ENCODE measurements at places on chromosomes 2 and 18. TPM values are rescaled to one million over a fixed set of nuclear protein-coding genes. Genes with fewer than 3 reads are reported as not detected.

- no peak for DNase-seq
These were observed 9.6 kb downstream of the IL1B start for GRCh38 chr2:112827009-112827408.

- no peak for DNase-seq
These were observed 1366.3 kb upstream of the TMEFF2 start for GRCh38 chr2:193561054-193561453.

DNA sequence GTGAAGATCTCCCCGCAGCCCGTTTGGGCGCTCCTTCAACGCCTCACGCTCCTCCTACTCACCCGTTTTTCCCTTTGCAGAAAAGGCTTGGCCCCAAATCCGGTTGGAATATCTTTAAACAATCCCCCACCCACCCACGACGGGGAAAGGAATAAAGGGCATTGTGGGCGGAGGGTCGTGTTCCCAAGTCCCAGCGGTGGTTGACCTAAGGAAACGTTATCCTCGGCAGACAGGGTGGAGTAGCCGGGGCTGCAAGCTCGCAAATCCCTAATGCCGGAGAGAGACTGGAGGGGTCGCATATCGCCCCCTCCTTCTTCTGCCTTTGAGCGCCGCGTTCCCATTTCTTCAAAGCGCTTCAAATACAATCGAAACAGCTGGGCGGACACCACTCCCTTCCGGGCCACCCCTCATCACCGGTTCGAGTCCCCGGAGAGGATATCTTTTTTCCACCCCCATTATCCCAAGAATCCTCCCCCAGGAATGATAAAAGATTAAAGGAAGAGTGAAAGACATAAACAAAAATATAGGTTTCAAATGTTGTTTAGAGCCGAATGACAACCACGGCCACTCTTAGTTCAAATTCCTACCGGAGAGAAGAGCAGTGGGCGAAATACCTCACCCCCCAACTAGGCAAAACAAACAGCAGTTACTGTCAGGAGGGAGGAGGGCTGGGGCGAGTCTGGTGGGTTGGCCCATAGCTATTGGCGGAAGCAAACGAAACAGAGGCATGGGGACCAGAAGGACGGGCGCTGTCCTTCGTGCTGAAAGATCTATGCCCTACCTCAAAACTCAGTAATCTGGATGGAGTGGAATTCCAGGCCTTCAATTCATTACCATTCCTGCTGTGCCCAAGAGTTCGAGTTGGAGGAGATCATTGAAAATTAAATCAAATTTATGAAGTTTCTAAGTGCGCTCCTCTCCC, 2.8 kb upstream of the GAD1 start:
- peak; percentile 17 for DNase-seq

DNA sequence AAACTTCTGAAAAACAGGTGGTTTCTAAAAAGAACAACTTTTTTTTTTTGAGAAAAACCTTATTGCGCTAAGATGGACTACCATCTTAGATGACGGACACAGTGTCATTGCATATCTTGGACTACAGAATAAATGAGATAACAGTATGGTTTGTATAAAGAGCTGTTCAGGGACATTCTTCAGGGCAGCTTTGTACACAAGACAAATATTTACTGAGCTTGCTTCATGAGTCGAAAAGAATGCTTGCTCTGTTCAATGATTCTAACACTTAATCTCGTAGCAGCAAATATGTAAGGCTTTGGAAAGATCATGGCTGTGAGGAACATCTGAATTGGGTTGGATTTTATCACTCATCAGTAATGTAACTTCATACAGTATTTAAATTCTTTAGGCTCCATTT, 282.5 kb upstream of the CWC22 start:
- DNase-seq: no peak

DNA sequence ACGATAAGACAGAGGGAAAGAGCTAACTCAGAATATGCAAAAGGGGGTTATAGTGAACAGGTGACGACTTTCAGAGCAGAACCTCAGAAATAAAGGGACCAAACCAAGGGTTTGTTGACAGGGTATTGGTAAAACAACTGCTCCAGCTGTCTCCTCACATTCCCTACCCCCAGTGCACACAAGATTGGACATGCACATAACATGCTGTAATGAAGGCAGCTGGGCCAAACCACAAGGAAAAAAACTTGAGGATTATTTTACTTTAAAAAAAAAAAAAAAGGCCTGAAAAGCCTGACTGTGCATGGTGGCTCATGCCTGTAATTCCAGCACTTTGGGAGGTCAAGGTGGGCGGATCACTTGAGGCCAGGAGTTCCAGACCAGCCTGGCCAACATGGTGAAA, 3.5 kb downstream of the RBM43 start:
- DNase-seq: no peak

GRCh38 chr2:68936427-68936826, 16.3 kb downstream of the GKN2 start:
- DNase-seq: peak; percentile 20

DNA sequence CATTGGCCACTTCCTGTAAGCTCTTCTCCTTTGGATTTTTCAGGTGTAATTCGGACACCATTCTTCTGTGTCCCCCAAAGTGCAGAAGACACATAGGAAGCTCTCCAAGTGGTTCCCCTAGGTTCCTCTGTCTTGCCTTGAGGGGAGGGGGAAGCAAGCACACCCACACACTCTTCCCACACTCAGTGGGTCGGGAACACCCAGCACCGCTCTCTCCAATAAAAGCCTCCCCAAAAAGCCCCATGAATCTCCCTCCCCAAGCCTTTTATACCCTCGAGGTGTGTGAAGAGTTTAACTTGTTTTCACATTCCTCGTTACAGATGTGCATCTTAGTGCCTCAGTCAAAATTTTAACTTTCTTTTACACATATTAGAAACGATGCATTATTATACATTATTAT, 9.9 kb upstream of the TMEM237 start:
- DNase-seq: no peak

- DNase-seq: no peak
These were observed 15.8 kb upstream of the FEZ2 start for GRCh38 chr2:36613801-36614200.

DNA sequence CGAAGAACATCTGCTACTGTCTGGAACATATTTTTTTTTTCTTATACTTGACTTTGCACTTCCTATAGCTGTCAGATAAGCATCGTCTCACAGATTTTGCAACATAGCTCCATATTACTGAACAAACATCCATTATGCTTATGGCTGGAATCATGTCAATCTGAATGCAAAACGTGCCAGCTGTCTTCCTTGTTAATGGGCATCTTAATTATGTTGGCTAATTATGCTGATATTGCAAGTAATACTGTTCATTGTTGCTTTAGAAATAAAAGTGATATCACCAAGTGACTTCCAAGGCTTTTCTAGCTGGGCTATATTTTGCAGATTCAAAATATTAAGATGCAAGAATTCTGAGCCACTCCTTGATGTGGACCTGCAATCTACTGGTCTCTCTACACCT, 176.8 kb downstream of the ARL4C start:
- DNase-seq: no peak

GRCh38 chr18:31506024-31506742, 8.2 kb downstream of the DSG2 start:
- no peak for DNase-seq

DNA sequence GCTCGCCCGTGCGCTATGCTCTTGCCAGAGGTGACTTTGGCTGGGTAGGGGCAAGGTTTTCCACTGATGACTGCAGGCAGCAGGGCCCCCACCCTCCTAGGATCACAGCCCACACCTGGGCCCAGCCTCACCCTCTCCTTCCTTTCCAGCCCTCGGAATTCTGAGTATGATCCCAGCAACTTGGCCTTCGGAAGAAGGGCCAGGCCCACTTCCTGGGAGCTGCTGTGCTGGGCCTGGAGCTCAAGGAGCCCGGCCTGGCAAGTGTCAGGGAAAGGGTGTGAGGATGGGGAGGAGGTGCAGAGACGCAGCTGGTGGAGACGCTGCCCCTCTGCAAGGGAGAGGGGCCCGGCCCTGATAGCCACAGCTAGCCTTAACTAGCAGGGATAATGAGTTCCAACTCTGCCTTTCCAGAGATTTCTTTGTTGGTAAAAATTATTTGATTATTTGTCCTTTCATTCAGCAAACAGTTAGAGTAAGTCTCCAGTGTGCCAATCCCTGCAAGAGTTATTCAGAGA, 1.7 kb upstream of the CNDP1 start:
- DNase-seq: no peak

GRCh38 chr2:128525653-128526052, 207.0 kb upstream of the HS6ST1 start:
- no peak for DNase-seq

DNA sequence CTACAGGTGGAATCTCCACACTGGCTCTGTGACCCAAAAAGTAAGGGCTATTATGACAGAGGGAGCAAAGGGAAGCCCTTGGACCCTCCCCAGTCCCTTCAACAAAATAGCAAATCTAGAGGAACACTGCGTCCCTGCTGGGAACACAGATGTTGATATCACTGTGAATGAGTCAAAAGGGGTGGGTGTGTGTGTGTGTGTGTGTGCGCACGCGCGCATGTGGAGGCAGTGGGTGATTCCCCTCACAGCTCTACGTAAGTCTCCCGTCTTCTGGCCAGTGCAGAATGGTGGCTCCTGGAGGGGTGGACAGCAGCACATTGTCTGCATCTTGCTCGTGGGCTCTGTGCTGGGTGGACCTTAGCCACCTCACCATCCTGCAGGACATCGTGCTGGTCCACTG, 7.8 kb upstream of the C2orf72 start:
- DNase-seq: no peak

DNA sequence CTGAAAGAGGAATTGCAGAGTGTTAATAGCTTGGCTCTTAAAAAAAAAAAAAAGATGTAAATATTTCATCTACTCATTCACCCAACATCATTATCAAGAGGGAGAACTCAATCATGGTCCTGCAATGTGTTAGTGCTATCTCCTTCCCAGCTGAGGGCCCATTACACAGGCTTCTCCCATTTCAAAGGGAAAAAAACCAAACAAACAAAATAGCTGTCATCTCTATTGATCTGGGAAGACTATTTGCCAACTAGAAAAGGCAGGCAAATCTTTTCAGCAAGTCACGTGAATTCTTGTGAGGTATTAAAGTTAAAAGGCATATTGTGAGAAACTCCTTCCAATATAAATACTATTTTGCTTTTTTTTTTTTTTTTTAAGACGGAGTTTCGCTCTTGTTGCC, 194.3 kb downstream of the MYO1B start:
- DNase-seq: no peak

- DNase-seq: no peak
These were observed 147.7 kb downstream of the KLHL29 start for GRCh38 chr2:23532391-23533337.

GRCh38 chr2:73986085-73986681, 1.5 kb downstream of the TET3 start:
- no peak for DNase-seq

- peak; percentile 33 for DNase-seq
These were observed 459.5 kb downstream of the DLGAP1 start for GRCh38 chr18:3995476-3996102.

DNA sequence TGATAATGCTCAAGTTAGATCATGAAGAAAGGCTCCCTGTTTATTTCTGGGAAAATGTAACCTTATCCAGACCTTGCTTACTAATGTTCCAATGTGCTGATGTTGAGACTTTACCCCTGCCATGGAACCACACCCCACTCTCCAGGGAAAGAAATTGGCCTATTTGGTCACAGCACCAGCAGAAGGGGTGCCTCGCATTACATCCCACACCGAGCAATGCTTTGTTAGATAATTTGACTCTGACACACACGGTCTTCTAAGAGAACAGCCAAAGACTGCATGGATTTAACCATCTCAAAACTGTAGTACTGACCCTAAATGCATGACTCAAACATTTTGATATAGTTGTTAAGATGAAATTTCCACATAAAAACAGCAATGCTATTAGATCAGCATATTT, 152.1 kb upstream of the CCDC150 start:
- no peak for DNase-seq

DNA sequence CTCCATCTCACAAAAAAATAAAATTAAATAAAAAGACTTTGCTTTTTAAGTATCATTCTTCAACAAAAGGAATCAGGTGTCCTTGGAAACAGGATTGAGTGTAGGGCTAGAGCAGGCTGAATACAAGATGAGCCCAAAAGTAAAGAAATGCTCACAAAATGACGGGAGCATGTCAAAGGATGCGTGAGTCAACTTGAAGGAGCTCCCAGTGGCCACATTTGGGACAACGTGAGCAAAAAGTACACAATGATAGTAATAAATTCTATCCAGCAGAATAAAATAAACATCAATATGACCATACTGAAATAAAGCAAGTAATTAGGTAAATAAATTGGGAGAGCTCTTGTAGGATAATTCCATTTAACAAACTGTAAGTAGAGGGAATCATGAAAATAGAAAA, 220.7 kb downstream of the PHLPP1 start:
- DNase-seq: no peak

- DNase-seq: peak; percentile 84
These were observed 118.4 kb downstream of the BMPR2 start for GRCh38 chr2:202494300-202495229.

DNA sequence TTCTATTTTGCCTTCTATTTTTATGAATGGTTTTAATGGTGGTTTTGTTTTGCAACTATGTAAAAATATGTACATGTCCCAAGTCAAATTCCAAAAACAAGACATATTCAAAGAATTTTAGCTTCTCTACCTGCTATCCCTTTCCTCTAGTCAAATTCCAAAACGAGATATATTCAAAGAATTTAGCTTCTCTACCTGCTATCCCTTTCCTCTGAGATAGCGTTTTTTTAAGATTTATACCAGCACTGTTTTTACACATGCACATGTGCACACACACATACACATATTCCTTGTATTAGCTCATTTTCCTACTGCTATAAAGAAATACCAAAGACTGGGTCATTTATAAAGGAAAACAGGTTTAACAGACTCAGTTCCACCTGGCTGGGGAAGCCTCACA, 199.1 kb upstream of the ARL4C start:
- DNase-seq: no peak

DNA sequence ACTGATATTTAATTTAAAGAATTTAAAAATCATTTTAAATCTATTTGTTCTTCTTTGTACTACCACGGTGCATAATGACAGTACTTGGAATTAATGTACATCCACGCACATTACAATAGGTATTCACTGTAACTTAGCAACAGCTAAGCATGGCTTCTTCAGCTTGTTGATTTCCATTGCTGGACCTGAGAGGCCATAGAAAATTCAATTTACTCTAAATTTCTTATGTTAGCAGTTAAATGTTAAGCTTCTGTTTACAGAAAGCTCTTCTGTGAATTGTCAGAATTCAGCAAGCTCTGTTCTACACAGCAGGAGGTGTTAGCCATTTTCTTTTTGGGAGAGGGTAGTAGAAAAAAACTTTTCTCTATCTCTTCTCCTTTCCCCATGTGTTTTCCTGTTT, 1149.3 kb upstream of the CDH2 start:
- DNase-seq: no peak

- no peak for DNase-seq
These were observed 586.8 kb upstream of the CNTNAP5 start for GRCh38 chr2:123438251-123438650.

Gene POTEJ
- not detected for total RNA-seq

Gene GALNT5
- total RNA-seq: 1.7 TPM

Gene AKAIN1
- total RNA-seq: not detected

Gene NT5C1B
- total RNA-seq: not detected

Gene ADD2
- not detected for total RNA-seq

Gene ASPRV1
- not detected for total RNA-seq

Gene CROCC2
- total RNA-seq: not detected

Gene GMCL1
- 12.4 TPM for total RNA-seq

Gene TMEM237
- 62.0 TPM for total RNA-seq

Gene CPO
- total RNA-seq: not detected

Gene KIF5C
- not detected for total RNA-seq

Gene MOGAT1
- not detected for total RNA-seq

Gene UPP2
- total RNA-seq: not detected

Measured in SJSA1 (cell line).